ENCODE measurements at places on chromosomes 3 and 15. TPM values are rescaled to one million over a fixed set of nuclear protein-coding genes. Genes with fewer than 3 reads are reported as not detected.

DNA sequence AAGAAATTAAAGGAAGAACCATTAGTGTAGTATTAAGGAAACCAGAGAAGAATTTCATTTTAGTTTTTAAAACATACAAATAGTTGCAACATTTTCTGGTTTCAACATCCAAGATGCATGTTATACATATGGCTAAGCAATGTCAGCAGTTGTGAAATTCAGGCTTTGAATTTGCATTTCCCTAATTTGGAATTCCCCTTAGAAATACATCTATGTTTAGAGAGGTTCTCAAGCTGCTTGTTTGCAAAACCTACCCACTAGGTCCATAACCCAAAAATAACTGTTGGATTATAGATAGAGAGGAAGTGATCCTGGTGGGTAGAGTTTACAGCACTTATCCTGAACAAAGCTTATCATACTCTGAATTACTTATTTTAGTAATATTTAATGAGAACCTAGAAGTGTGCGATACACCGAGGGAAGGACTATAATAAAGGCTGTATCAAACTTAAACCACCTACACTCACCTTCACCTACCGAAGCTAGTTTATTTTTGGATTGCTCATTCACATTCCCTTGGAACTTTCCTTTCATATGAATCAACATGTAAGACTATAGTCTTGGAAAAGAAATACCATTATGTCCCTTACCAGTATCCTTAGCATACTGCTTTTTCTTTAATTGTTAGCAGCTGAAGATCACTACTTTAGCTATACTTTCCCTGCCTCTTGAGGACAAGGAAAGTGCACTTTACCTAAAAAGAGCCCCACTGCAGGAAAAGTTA is 60.6 kb downstream of the CHAC1 start:
- DNase-seq = no peak

GRCh38 chr3:27544372-27544865 is 60.2 kb upstream of the SLC4A7 start:
- DNase-seq = peak; percentile 3

DNA sequence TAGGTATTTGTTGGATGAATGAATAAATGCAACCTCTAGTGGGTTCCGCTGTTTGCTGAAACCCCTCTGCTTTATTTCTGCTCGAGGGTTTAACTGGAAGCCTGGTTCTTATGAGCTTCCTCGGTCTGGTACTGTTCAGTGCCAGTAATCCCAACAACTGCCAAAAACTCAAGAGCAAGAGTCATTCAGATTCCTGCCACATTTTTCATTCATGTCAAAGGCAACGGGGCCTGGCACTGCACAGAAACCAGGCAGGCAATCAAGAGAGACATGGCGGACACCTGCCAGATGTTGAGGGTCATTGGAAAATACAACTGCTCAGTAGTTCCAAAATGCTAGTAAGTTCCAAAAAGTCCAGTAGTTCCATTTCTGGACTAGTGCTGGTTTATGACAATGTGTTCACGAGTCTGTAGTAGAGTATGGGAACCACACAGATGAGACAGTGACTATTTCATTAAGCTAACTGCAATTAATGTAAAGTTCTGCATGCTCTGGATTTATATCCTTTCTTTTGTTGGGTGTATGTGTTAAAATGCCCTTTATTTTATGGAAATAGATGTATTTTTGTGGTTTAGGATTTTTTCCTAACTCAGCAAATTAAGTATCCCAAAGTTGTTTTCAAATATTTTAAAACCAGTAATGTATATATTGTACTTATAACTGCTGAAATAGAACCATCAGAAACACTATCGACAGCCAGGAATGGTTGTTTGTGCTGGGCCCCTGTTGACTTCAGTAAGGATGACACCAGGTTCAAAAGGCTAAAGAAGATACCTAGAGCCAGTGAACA is 22.7 kb upstream of the TMEM41A start:
- no peak for DNase-seq

DNA sequence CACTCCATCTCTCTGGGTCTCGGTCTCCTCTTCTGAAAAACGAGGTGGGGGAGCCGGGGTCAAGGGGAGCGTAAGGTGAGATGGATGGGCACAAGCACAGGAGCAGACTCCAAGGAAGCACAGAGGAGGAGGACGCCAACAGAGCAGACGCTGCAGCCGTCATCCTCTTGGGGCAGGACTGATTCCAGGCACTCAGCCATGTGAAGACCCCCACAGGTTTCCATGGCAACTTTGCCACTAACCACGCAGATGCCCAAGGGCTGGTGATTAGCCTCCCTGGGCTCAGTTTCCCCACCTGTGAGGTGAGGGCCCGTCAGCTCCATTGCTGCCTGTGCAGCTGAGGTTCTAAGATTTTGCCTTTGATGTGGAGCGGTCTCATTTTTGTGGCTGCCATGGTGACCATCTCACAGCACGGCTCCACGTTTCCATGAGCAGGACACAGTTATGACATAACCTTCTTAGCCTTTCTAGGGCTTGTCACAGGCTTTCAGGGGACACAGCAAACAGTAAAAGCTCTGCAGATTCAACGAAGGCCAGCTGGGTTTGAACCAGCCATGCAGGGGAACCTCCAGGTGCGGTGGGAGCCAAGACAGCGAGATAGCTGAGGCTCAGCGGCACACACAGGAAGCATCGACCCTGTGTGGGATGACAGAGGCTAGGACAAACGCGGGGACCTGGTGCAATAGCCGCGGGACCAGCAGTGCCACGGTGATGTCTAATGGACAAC is 170.3 kb downstream of the NUP210 start:
- no peak for DNase-seq

DNA sequence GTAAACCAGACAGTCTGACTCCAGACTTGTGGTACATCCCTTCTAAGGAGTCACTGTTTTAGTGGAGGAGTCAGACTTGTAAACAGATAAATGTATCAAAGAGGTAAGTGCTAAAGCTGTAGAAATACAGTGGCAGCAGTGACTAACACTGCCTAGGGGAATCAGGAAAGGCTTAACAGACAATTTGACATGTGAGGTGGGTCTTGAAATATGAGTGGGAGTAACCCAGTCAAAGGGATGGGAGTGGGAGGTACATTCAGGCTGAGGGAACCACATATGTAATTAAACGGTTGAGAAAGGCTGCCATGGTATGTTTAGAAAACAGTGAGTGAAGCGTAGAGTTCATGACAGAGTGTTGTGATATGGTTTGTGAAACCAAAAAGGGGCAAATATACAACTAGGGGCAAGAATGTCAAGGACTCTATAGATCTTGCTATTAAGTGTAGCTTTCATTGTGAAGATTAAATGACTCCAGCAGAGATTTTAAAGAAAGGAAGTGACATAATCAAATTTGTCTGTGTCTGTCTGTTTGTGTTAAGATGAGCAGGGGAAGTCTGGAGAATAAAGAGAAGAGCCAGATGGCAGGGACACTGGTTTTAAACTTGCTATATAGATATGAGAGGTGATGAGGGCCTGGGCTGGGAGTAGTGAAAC is 11.2 kb upstream of the ALCAM start:
- no peak for DNase-seq

GRCh38 chr3:13018561-13019242 is 54.5 kb downstream of the IQSEC1 start:
- DNase-seq = peak; percentile 61

DNA sequence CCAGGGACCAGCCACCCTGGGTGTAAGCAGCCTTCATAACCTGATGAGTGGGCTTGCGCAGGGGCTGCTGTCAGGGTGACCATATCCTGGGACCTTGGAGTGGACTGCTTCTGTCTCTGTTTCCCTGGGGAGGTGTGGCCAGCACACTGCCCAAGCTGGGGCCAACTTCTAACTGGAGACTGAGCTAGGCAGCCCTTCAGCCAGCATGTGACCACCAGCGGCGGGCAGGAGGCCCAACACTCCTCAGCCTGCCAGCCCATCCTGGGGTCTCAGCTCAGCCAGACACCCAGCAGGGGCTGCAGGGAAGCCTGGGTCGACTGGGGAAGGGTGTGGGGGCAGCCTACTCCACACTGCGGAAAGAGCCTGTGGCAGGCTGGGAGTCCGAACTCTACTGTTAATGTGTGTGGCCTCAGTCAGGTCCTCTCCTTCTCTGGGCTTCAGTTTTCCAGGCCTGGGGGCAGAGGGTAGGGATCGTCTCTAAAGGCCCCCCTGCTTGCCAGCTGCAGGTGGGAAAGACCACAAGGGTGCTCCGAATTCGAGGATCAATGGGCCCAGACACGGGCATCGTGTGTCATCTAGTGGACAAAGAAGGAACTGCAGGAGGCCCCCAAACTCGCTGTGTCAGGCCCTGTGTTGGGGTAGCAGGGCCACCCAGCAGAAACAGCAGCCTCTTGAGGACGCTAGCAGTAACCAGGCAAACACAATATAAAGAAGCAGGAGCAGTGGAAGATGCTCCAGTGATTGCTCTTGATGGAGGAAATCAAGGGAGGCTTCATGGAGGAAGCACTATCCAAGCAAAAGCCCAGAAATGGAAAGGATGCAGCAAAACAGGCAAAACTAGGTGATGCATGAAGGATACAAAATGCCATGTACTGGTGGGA is 2.0 kb upstream of the SEMA3G start:
- peak; percentile 95 for DNase-seq

- DNase-seq = no peak
Observed at GRCh38 chr3:146970236-146970635, 365.1 kb upstream of the PLSCR5 start.

DNA sequence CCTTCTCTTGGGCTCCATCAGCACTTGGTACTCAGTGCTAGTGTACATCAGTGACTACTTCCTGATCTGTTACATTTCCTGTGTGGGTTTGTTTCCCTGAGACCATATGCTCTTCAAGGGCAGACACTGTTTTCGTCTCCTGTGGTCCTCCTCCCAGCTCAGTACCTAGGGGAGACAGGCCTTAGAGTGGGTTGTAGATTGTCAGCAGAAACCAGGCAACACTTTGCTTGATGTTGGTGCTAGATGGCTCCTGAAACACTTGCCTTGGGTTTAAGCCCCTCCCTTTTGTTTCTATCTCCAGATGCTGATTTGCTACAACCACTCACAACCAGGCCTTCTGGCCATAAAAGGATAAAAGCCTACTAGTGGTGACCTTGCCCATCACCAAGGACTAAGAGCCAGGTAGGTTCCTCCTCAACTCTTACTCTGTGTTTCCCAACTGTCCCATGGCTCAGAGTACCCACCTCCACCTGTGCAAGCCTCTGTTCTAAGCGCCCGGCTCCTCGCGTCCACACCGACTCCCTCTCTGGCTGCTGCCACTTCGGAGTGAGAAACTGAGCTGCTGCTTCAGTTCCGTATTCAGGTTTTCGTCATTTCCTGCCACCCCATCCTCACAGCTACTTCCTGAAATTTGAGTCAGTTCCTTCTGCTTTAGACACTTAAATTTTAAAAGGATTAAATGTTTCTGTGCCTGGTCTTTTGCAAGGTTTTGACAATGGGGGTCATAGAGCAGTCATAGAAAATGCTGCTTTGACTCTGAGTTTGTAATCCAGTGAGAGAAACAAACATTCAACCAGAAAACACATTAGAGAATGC is at the start of gene HCLS1:
Gene HCLS1, minus strand, starts transcription at position 548 of the 816 bp plus-strand sequence. CDS start 2,556 bp downstream, outside the sequence.
- no peak for DNase-seq

DNA sequence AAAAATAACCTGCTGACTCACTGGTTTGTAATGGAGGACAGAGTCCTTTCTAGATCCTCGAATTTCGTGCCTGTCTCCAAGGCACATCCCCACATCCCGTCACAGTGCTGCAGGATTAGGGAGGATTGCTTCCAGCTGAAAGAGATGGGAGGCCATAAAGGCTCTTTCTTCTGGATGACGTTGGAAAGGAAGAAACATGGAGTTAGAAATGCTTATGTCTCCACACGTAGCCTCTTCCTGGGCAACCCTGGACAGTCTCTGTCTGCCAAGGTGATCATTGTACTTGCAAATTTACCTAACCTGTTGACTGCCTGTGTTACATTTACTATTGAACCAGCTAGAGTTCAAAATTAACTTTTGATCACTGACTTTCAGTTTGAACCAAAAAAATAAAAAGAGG is 27.6 kb upstream of the VILL start:
- peak; percentile 37 for DNase-seq

GRCh38 chr3:50562861-50563260 is 4.7 kb downstream of the C3orf18 start:
- DNase-seq = no peak

DNA sequence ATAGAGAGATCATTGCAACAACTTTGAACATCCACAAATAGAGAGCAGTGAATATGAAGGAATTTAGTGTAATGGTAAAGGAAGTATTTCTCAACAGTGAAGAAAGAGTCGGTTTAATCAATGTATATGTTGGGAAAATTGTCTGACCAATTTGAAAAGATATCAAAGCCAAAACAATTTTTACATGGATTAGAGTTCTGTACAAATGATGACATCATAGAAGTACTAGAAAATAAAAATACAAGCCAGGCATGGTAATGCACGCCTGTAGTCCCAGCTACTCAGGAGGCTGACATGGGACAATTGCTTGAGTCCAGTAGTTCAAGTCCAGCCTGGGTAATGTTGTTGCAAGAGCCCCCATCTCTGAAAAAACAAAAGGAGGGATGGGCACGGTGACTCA is 26.0 kb upstream of the TMEM42 start:
- no peak for DNase-seq

DNA sequence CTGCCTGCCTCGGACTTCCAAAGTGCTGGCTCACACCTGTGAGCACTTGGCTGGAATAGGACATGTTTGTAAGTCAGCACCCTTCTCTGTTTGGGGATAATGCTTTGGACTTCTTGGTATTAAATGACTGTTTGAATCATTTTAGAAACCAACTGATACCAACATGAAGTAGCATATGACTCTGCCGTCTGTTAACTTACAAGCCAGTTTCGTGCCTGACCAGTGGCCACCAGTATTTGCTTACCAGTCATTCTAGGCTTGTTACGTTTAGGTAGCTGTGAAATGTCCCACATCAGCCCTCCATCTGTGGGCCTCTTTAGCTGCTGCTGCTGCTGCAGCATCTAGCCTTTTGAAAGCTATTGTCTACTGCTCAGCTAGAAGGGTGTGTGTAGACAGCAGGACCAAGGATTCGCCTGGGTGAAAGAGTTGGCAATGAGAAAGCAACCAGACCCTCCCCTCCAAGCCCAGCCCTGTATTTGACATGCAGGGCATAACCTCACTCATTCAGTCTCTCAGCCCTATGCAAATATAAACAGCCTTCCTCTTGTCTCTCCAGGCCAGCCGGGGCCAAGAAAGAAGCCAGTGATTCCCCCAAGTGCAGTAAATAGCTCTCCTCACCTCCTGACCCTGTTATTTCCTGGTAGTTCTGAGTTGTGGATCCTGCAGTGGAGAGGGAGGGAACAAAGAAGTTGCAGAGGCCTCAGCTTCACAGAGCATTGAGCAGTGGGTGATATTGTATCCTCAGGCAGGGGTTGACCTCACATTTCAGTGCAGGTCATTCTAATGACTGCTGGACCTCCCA is 51.0 kb downstream of the NKIRAS1 start:
- peak; percentile 75 for DNase-seq

SCN11A gene
- 0.36 TPM for total RNA-seq

ATP13A5 gene
- not detected for total RNA-seq

CACNA1D gene
- 3.7 TPM for total RNA-seq

CPLX3 gene
- 0.63 TPM for total RNA-seq

LRRC2 gene
- 10.2 TPM for total RNA-seq

CFAP44 gene
- 3.1 TPM for total RNA-seq

TEX55 gene
- total RNA-seq = not detected

WDR93 gene
- total RNA-seq = 0.64 TPM

ZNF774 gene
- total RNA-seq = 2.5 TPM

HHLA2 gene
- not detected for total RNA-seq

SLC28A1 gene
- total RNA-seq = not detected

All from endodermal cell (in vitro differentiated cells).